ENCODE measurements at places on chromosomes 1 and 21. TPM values are rescaled to one million over a fixed set of nuclear protein-coding genes. Genes with fewer than 3 reads are reported as not detected.

GRCh38 chr1:71667216-71667615 is 586.4 kb upstream of the ZRANB2 start:
- peak; percentile 25 for DNase-seq
- no peaks in the 10 kb centered on the region for H3K36me3 ChIP-seq
- H3K4me1 ChIP-seq: peaks cover 6% of the 10 kb centered on the region
- H3K4me3 ChIP-seq: no peak overlapping the region

DNA sequence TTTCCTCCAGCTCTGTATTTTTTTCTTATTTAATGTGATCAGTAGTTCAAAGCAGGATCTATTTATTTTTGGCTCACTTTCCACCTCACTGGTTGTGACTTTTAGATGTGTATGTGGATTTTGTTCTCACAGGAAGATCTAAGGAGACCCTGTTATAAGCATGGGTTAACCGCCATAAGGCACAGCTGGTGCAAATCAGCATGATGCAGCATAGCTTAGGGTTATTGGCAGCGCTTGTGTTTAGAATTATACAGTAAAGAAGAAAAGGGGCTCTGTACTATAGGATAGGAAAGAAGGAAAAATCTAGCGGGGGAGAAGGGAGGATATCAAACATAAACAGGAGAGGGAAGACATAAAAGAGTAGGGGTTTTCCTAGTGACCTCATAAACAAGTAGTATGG is 26.9 kb upstream of the RGL1 start:
- H3K27me3 ChIP-seq: no peaks in the 10 kb centered on the region
- H3K36me3 ChIP-seq: no peaks in the 10 kb centered on the region
- H3K4me3 ChIP-seq: no peak overlapping the region
- peaks cover 4% of the 10 kb centered on the region for H3K4me1 ChIP-seq
- H3K27ac ChIP-seq: no peak overlapping the region

- peaks cover 2% of the 10 kb centered on the region for H3K4me1 ChIP-seq
- DNase-seq: no peak
- no peak overlapping the region for H3K4me3 ChIP-seq
- H3K27ac ChIP-seq: no peak overlapping the region
Observed at GRCh38 chr1:182845379-182845778, 6.2 kb downstream of the DHX9 start.

DNA sequence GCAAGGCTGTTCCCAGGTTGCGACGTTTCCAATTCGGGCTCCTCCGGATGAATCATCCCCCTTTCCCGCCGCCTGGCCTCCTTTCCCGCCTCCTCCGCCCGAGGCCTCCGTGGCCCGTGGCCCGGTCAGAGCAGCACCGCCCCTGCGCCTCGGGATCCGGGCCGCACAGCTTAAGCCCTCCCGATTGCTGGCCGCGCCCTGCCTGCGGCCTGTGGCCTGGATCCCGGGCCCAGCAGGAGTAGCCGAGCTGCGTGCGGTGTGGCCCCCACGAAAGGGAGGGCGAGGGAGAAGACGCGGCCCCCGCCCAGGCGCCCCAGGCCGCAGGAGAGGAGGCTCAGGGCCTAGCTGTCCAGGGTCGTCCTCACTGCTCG is 1.0 kb downstream of the TMEM200B start:
- no peaks in the 10 kb centered on the region for H3K36me3 ChIP-seq
- peak; percentile 67 for DNase-seq
- peak overlapping the region; percentile 81 for H3K27ac ChIP-seq
- peaks cover 17% of the 10 kb centered on the region for H3K4me1 ChIP-seq
- H3K27me3 ChIP-seq: no peaks in the 10 kb centered on the region
- peak overlapping the region; percentile 54 for H3K4me3 ChIP-seq

- no peak overlapping the region for H3K27ac ChIP-seq
- no peaks in the 10 kb centered on the region for H3K27me3 ChIP-seq
- H3K36me3 ChIP-seq: no peaks in the 10 kb centered on the region
- H3K4me1 ChIP-seq: no peaks in the 10 kb centered on the region
- H3K4me3 ChIP-seq: no peak overlapping the region
Observed at GRCh38 chr1:175493321-175494010, 249.9 kb downstream of the TNR start.

Gene ASAP3
- total RNA-seq: 18.6 TPM

DNA sequence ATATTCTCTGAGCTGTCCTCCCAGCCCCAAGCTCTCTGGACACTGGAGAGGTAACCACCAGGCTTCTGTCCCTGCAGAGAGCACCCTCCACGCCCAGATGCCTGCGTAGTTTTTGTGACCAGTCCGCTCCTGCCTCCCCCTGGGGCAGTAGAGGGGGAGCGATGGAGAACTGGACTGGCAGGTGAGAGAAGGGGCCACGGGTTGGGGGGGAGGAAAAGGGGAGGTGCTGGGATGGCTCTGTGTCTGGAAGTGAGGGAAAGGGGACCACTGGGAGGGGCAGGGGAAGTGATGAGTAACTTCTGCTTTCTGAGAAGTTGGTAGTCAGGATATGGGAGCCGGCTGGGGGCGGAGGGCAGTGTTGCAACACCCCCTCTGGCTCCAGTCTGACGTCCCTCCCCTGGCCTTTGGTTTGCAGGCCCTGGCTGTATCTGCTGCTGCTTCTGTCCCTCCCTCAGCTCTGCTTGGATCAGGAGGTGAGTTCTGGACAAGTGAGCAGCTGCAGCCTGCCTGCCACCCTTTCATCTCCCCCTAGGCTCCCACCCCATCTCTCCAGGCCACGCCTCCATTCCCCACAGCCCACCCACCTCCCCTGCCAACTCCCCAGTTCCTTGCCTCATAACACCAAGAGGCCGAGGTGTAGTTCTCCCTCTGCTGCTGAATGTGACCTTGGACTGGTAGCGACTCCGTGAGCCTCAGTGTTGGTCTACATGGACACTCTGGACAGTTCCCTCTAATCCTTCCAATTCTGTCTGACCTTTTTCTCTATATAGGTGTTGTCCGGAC is 3.1 kb downstream of the ADAMTSL4 start:
- H3K27ac ChIP-seq: peak overlapping the region; percentile 72
- peak; percentile 92 for DNase-seq
- no peaks in the 10 kb centered on the region for H3K27me3 ChIP-seq
- peaks cover 26% of the 10 kb centered on the region for H3K4me1 ChIP-seq

GRCh38 chr1:201599548-201599947 is 60.6 kb downstream of the NAV1 start:
- no peak for DNase-seq
- H3K36me3 ChIP-seq: no peaks in the 10 kb centered on the region
- no peak overlapping the region for H3K27ac ChIP-seq
- peaks cover 30% of the 10 kb centered on the region for H3K4me1 ChIP-seq
- H3K4me3 ChIP-seq: no peak overlapping the region
- no peaks in the 10 kb centered on the region for H3K27me3 ChIP-seq

Gene SH2D5
- 7.2 TPM for total RNA-seq

- no peaks in the 10 kb centered on the region for H3K36me3 ChIP-seq
- H3K4me3 ChIP-seq: no peak overlapping the region
- no peak overlapping the region for H3K27ac ChIP-seq
- peaks cover 17% of the 10 kb centered on the region for H3K4me1 ChIP-seq
- no peaks in the 10 kb centered on the region for H3K27me3 ChIP-seq
Observed at GRCh38 chr1:39164256-39164655, 40.2 kb upstream of the MACF1 start.

DNA sequence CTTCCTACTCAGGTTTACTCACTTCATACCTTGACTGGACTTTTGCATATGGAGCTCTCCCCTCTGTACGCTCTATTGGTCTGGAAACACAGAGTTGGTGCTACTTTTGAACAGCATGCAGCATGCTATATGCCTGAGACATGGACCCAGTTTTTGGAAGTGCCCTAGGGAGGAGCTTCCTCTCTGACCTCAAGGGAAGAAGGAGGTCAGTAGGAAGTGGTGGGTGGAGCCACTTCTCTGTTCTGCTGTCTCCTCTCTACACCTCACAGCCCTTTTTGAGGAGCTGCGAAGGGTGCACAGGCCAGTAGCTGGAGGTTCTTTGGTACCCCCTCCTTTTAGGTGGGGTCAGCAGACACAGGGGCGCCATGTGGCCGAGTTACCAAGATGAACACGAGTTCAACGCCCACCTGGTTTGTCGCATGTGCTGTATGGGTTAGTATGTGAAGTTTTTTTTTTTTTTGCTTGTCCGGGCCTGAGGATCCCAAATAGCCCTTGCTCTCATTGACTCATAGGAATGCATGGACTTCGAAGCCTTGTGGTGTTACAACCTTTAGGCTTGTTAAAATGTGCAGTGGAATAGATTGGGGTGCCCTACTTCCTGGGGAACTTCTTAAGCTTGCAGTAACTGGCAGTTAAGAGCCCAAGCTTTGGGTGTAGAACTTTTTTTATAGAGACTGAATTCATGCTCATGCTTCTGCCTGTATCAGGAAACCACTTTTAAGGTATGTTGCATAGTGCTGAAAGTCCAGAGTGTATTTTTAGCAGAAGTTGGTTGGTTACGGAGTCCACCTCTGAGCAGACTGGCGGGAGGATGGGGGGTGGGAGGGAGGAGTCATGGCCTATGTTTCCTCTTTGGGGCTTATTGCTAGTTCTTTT is 10.7 kb downstream of the MACF1 start:
- no peak for DNase-seq
- H3K27me3 ChIP-seq: no peaks in the 10 kb centered on the region
- no peak overlapping the region for H3K27ac ChIP-seq
- H3K4me1 ChIP-seq: peaks cover 27% of the 10 kb centered on the region

Gene FMO3
- total RNA-seq: not detected

DNA sequence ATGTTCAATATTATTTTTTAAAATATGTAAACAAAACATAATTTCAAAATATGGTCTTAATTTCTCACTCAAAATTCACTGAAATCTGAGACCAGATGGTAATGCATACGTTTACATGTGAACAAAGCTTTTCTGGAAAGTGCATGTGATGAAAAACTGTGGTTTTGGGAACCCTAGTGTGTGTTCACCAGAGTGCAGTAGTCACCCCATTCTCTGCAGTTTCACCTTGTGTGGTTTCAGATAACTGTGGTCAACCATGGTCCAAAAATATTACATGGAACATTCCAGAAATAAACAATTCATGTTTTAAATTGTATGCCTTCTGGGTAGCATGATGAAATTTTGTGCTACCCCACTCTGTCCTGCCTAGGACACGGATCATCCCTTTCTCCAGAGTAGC is 2021.9 kb downstream of the MRPL39 start:
- no peak overlapping the region for H3K27ac ChIP-seq
- no peak overlapping the region for H3K4me3 ChIP-seq
- no peaks in the 10 kb centered on the region for H3K36me3 ChIP-seq
- no peaks in the 10 kb centered on the region for H3K27me3 ChIP-seq

GRCh38 chr1:43563876-43564539 is 33.3 kb downstream of the PTPRF start:
- no peak overlapping the region for H3K4me3 ChIP-seq
- no peak for DNase-seq
- peaks cover 20% of the 10 kb centered on the region for H3K4me1 ChIP-seq
- no peaks in the 10 kb centered on the region for H3K27me3 ChIP-seq
- no peak overlapping the region for H3K27ac ChIP-seq

Gene SPRR5
- total RNA-seq: not detected

Gene ANKRD34A
- 0.56 TPM for total RNA-seq

- no peaks in the 10 kb centered on the region for H3K36me3 ChIP-seq
- H3K27ac ChIP-seq: no peak overlapping the region
- DNase-seq: no peak
- H3K4me3 ChIP-seq: no peak overlapping the region
- H3K4me1 ChIP-seq: no peaks in the 10 kb centered on the region
Observed at GRCh38 chr1:154794608-154795007, 75.5 kb downstream of the KCNN3 start.

- H3K4me1 ChIP-seq: peaks cover 6% of the 10 kb centered on the region
- no peak for DNase-seq
- no peak overlapping the region for H3K4me3 ChIP-seq
- H3K27me3 ChIP-seq: peaks cover 2% of the 10 kb centered on the region
Observed at GRCh38 chr1:1439546-1440261, 4.2 kb downstream of the VWA1 start.

GRCh38 chr1:45275054-45275453 is 51.6 kb upstream of the HPDL start:
- H3K4me3 ChIP-seq: no peak overlapping the region
- no peaks in the 10 kb centered on the region for H3K36me3 ChIP-seq
- H3K4me1 ChIP-seq: no peaks in the 10 kb centered on the region
- no peaks in the 10 kb centered on the region for H3K27me3 ChIP-seq
- DNase-seq: no peak

- H3K36me3 ChIP-seq: peaks cover 15% of the 10 kb centered on the region
- no peaks in the 10 kb centered on the region for H3K27me3 ChIP-seq
- H3K27ac ChIP-seq: no peak overlapping the region
- DNase-seq: no peak
- H3K4me1 ChIP-seq: peaks cover 4% of the 10 kb centered on the region
Observed at GRCh38 chr1:246771366-246771765, 47.2 kb downstream of the SCCPDH start.

DNA sequence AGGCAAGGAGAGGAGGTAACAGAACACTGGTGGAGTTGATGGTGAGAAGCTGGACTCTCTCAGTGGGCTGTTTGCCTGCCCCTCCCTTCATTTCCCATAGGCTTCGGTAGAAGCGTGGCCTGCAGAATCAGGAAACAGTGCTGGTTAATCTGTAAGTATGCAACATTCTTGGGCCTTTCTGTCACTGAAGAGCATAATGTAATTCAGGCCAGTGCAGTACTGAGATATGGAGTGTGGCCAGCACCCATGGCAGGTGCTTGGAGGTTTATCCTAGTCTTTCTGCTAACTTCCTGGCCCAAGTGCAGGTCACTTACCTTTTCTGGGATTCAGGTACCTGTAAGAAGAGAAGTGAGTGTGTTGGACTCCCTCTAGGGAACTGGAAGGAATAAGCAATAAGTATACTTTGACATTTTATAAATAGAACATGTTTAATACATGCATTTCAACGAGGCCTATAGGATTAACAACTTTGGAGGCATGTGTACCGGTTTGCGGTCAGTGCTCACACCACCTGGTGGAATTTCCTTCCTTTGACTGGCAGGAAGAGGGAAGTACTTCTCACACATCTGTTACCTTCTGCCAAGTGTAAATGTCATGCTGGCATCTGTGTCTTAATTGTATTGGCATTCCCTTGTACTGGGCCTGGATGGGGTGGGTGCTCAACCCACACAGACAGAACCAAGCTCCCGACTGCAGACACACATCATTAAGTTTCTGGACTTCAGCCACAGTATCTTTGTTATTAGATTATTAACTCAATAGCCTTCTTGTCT is 105.5 kb downstream of the KIF26B start:
- H3K4me3 ChIP-seq: no peak overlapping the region
- H3K27ac ChIP-seq: no peak overlapping the region
- no peaks in the 10 kb centered on the region for H3K27me3 ChIP-seq

Gene ARMH1
- total RNA-seq: 0.28 TPM
